ENCODE measurements at places on chromosomes 6 and 20.
A peak's percentile ranks its signal among the peaks of the same experiment; 100 is the strongest.

DNA sequence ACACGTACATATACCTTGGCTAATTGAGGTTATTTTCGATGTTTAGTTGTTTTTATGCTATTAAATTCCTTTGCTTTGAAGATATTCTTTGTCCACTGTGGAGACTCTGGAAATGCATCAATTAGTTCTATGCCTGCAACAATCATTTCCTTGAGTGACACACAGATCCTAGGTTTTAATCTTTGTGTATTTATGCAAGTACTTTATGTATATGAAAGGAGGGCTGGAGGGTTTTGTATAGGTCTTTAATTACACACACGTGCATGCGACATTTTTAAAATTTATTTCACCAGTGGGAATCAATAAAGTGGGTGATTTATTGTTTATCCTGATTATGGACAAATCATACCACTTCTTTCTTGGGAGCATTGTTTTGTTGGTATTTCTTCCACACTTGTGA, 57.3 kb downstream of the ZFAND3 start:
- DNase-seq, result no peak

GRCh38 chr6:88376197-88376596, 210.1 kb upstream of the CNR1 start:
- DNase-seq, result no peak

DNA sequence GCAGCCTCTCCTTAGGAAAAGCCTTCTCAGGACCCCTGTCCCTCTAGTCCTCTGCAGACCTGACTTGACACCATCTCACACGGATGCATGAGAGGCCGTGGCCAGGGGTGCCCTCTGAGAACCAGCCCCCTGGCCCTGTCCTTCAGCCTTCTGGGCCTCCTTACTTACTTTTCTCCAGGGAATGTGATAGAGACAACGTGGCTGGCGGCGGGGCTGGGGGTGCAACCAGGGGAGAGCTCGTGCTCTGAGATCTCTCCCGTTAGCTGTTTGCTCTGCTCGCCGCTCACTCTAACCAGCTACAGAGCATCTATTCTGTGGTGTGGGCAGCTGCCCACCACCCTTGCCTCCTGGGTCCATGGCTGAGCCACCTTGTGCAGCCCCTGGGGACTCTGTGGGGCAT, 14.7 kb downstream of the GPR31 start:
- no peak for DNase-seq

- no peak for DNase-seq
Observed at GRCh38 chr6:71513036-71513435, 224.4 kb downstream of the OGFRL1 start.

GRCh38 chr20:26135325-26136110, 438.9 kb upstream of the ZNF337 start:
- DNase-seq, result no peak

DNA sequence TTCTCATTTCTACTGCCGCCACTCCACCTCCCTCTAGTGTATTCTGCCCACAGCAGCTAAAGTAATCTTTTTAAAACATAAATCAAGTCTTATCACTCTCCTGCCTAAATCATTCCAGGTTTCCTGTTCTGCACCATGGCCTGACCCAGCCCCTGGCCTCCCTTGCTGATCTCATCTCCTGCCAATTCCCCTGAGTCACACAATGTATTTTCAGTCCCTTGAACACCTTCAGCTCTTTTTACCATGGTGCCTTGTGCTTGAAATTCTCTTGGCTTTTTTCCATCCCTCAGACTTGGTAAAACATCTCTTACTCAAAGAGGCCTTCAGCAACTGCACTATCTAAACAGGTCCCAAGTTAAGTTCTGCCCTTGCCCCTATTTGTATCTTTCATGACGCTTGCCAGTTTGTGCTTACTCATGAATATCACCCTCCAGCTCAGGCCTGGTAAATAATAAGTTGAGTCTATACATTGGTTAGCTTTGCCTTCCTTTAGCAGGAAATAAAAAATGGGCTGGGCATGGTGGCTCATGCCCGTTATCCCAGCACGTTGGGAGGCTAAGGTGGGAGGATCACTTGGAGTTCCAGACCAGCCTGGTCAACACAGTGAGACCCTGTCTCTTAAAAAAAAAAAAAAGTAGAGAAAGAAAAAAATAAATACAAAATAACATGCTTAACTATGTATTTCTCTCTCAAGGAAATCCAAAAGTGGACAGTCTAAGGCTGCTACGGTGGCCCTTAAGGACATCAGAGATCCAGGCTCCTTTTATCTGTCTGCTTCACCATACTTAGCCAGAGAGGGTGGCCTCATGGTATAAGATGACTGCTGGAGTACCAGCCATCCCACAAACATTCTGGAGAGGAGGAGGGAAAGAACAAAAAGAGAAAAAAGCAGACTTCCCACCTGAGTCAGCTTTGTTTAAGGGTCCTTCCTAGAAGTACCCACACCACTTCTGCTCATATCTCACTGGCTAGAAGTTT, 62.2 kb downstream of the ARFGEF2 start:
- peak; percentile 88 for DNase-seq

DNA sequence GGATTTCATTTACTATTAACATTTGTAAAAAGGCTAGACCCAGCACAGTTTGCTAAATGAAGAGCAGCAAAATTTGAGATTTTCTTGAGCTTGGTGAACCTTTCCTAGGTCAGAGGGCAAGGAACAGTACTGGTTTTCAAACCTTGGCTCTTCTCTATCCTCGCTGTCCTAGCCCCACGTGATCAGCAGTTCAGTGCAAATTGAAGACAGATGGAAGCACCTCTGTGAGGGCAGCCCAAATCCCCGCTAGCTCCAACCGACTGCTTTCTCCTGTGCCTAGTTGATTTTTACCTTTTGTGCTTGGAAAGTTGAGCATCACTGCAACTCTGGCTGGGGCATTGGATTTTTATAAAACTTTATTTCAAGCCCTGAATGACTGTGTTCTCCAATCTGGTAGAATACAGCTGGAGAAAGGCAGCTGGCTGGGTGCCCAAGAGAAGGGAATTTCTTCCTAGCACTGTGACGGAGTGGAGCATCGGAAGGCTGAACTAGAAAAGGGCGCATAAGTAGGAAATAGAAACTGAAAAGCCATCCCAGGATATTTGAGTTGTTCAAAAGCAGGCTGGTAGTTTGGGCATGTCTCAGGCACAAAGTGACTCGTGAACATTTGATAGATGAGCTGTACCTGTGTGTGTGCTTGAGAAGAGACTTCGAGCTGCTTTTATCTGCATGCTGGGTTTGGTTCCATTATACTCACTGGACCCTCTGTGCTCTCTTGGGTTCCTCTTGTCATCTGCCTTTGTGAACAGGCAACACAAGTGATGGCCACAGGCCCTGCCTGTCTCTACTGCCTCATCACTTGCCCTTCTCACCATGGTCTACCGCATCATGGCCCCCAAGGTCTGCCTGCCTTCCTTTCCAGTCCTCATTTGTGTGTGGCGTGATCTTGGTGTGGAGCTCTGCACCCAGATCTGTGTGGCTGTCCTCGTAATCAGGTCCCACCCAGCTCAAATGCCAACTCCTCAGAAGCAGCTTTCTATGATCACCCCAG, 2.3 kb downstream of the RNF114 start:
- peak; percentile 64 for DNase-seq

GRCh38 chr6:53293691-53294090, 55.1 kb downstream of the ELOVL5 start:
- DNase-seq, result no peak

GRCh38 chr6:127423921-127424320, 35.3 kb downstream of the KIAA0408 start:
- DNase-seq, result no peak

Data from body of pancreas (tissue), 4 donors.